ENCODE measurements at places on chromosomes 1 and 21.

DNA sequence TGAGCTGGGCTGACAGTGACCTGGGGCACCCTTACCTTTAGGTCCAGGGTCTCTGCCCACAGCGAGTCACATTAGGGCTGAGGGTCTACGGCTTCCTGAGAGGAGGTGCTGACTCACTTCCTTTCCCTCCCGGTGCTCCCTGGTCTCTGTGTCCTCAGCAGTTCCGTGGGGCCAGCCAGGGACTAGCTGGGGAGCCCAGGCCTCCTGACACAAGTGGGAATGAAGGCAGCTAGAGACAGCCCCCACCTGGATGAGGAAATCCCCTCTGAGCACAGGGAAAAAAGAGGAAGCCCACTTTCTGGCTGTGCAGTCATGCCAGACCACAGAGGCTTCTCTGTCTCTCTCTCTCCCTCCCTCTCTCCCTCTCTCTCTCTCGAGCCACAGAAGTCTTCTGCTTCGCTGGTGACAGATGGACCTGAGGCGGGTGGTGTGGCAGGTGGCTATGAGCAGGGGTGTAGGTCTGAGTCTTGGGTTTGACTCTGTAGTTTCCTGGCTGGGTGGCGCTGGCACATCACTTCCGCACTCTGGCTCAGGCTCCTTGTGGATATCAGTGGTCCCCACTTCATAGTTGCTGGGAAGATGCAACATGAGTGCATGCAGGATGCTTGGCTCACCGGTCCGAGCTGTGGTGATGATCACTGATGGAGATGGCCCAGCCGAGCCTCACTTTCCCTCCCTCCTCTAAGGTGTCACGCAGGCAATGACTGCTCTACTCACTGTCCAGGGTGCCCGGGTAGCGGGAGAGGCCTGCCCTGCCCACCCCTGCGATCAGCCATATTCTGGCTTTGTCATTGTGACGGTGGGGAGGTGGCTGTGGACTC is 3.5 kb downstream of the SLC66A1 start:
- DNase-seq = no peak

GRCh38 chr1:197438010-197438790 is 170.1 kb downstream of the CRB1 start:
- no peak for DNase-seq

DNA sequence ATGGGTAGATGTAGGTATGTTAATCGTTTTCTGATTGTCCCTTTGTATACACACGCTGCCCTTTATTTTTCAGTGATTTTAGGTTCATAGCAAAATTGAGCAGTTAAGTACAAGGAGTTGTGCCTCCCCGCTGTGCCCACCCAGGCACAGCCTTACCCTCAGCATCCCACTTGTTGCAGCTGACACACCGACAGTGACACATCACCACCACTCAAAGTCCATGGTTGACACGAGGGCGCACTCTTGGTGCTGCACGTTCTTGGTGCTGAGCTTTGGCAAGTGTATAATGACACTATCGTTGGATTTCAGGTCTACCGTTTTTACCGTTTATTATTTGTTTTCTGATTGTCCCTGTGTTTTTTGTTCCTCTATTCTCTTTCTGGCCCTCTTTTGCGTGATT is 15.6 kb downstream of the C1orf159 start:
- DNase-seq = no peak

DNA sequence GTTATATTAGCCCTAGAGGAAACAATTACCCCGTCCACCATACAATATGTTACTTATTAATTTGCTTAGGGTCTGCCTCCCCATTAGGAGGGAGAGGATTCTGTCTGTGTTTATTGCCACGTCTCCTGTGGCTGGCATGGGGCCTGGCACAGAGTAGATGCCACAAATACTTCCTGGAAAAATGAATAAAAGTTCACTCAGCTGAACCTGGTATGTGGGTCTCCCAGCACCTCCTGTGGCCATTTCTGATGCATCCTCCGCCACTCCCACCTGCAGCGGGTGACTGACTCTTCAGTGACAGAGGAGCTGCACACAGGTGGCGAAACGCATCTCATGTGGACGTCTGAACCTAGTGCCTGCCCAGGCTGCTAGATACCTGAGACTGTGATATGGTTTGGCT is 112.7 kb downstream of the CLIC6 start:
- no peak for DNase-seq

DNA sequence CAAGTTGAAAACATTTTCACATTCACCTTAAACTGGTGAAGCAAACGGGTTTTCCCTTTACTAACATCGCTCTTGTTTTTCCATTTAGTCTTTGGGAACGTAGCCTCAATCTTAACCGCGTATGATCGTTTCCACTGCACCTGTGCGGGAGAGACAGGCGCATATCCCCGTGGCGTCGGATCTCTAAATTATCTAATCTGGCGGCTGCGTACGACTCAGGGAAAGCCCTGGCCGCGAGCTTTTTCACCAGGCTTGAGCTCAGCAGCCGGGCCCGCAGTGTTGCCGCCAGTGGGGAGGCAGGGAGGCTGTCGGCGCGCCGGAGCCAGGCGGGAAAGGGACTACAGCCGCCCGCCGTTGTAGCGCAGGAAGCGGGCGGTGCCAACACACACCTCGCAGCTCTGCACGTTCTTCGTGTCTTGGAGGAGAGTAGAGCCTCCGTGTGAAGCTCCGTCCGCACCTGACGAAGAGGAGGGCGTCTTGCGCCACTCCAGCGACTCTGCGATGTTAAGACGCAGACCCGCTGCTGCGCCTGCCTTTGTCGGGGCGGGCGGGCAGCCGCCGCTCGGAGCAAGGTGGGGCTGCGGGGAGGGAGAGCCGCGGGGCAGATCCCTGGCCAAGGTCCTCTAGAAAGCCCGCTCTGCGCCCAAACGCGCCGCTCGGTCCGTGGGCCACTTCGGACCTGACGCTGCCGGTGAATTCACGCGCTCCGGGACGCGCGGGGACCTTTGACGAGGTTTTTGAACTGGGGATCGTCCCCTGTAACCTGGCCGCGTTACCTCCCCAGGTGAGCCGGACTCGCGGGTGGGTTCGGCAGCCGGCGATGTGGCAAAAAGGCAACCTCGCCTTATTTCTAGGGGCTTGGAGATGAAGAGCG is 18.5 kb upstream of the TBX15 start:
- no peak for DNase-seq

- DNase-seq = no peak
Measured at GRCh38 chr1:180168786-180169639, 14.3 kb downstream of the QSOX1 start.
